Stomach (tissue), 19 donors: ENCODE measurements at places on chromosomes 6 and 20. TPM values are rescaled to one million over a fixed set of nuclear protein-coding genes. Genes with fewer than 3 reads are reported as not detected.

SDHAF4 gene
- polyA plus RNA-seq = 8.2 TPM

VIP gene
- polyA plus RNA-seq = 13.4 TPM

DNA sequence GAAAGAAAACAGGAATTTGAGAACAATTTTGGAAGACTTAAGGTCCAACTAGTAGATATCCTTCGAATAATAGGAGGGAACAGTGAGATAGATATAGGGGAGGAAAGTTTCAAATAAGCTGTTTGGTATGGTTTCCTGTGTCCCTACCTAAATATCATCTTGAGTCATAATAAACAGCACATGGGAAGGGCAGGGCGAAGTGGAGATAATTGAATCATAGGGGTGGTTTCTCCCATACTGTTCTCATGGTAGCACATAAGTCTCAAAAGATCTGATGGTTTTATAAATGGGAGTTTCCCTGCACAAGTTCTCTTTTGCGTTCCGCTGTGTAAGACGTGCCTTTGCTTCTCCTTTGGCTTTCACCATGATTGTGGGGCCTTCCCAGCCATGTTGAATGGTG is 39.5 kb upstream of the ENPP5 start:
- no peak for DNase-seq

GRCh38 chr6:18147160-18147559 is 7.7 kb downstream of the TPMT start:
- DNase-seq = no peak

DNA sequence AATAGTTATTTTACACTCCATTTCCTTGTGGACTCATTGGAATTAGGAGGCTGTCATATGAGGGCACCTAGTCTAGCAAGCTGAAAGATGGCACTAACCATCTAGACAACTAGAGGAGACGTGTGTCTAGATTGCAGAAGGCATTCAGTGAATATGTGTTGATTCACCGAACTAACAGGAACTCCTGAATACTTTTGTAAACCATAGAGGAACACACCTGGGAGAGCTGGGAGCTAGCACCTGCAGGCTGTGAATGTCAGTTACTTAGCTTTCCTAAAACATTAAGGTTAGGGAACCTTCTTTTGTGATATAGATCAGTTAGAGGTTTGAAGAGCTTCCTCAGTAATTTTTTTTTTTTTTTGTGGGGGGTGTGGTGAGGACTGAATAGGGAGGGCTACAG is 7.7 kb downstream of the OPN5 start:
- no peak for DNase-seq

- no peak for DNase-seq
These were observed 98.7 kb downstream of the BACH2 start for GRCh38 chr6:90197854-90198496.

DNA sequence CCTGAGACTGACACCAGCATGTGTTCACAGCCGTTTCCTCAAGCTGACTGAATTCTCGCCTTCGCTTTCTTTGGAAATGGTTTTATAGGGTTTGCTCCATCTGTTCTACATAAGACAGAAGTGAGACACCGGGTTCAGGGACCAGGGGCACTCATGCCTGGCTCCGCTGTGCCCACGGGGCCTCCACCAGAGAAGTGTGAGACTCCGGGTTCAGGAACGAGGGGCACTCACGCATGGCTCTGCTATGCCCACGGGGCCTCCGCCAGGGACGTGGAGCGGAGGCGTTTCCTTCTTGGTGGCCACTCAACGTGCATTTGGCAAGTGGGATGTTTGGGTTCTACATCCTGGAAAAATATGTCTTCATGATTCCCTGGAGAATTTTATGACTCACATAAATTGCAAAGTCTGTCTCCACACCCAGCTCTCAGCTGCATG is 106.6 kb downstream of the RNASET2 start:
- DNase-seq = no peak

DNA sequence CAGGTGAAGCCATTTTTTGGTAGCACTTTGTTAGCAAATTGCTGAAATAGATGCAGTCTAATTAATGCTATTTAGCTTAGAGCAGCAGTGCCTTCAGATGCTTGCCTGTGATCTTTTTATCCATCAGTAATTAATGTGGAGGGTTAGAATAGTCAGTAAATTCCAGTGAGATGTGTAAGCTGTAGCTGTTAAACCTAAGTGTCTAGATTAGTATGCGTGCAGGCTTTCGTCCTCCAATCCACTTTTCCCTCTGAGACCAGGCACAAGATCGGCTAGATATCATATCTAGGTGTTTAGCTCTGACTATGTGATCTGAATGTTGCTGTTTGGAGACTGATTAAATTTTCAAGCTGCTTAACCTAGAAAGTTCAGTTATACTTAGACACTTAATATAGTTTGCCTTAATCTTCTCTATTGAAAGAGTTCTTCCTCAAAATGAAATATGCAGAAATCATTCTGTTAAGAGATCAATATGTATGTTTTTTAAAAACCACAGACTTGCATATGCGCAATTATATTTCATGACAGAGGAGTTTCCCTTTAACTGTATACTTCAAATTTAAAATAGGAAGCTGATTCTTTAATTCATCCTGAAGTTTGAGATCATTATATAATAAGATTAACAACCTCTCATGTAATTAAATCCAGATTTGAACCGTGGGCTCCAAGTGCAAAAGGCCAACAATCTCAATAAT is 41.2 kb downstream of the XRN2 start:
- DNase-seq = no peak

DNA sequence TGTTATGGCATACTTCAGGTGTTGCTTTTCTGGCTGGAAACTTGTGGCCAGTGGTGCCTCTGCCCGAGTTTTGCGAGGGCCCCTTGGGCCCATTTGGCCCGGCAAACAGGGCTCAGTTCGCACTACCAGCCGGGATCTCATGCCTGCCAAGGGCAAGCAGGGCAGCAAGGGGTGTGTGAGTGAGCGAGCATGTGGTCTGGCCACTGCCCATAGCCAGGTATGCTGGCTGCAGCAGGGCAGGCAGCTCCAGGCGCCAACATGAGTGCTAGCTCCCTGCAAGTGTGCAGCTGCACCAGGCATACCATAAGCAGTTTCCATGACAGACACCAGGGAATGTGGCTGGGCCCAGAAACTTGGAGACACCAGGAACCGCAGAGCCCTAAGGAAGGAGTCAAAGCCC is 389.5 kb downstream of the NKAIN2 start:
- no peak for DNase-seq
